ENCODE measurements at places on chromosomes 11 and 22. TPM values are rescaled to one million over a fixed set of nuclear protein-coding genes. Genes with fewer than 3 reads are reported as not detected.

The CLP1 gene
- 19.0 TPM for total RNA-seq

The DDTL gene
- total RNA-seq, result 3.0 TPM

The NCR3LG1 gene
- 16.8 TPM for total RNA-seq

The SMC1B gene
- not detected for total RNA-seq

The DEUP1 gene
- not detected for total RNA-seq

GRCh38 chr11:12532580-12532979, 141.6 kb upstream of the TEAD1 start:
- no peak for DNase-seq

GRCh38 chr11:20207781-20208621, 47.7 kb upstream of the DBX1 start:
- DNase-seq, result no peak

DNA sequence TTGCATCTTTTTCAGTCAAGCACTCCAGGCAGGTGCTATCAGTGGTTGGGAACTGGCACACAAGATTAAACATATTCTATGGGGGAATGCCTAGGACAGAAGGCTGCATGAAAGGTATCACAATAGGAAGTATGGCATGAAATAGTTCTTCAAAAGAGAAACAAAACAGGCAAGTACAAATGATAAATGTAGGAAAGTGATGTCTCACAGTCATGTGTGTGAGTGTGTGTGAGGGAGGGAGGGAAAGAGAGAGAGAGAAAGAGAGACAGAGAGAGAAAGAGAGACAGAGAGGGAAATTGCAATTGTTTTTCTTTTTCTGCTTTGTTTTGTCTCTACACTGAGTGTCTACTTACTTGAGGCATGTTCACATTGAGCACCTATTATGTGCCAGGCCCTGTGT, 456.3 kb downstream of the MIAT start:
- DNase-seq, result no peak

- DNase-seq, result no peak
Measured at GRCh38 chr11:12238420-12238819, 128.0 kb downstream of the MICAL2 start.

- no peak for DNase-seq
Measured at GRCh38 chr11:109034339-109034696, 369.4 kb downstream of the DDX10 start.

GRCh38 chr22:38843657-38844314, at the start of gene NPTXR:
Gene NPTXR (minus strand): TSS chr22:38844028.
- peak; percentile 16 for DNase-seq

- no peak for DNase-seq
Measured at GRCh38 chr11:1639666-1640065, 10.1 kb downstream of the KRTAP5-5 start.

GRCh38 chr11:107665018-107665417, 46.8 kb downstream of the SLN start:
- DNase-seq, result no peak

DNA sequence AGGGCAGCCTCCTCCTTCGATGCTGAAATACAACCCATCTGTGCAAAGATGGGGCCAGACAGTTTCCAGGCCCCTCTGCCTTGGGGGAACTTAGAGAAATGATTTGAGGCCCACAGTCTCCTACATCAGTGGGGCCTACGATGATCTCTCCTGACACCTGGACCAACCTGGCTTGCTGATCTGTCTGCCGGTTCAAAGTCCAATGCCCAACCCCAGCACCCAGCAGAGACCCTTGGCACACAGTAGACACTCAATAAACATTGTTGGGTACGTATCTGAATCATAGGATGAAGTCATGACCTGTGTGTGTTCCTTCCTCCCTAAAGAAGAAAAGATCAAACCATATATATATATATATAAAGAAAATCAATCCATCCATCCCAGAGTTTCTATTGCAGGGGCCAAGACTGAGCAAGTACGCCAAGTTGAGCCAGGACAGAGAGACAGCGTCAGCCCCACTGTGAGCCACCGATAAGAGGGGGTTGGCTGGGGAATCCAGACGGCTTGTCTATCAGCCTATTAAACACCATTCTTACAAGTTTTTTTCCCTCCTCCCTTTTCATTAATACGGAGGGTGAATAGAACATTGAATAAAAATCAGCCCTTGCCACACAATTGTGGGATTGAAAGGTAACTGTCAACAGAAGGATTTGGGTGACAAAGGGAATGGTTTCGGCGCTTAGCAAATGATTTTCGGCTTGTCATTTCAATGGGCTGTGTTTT, 244.1 kb downstream of the MN1 start:
- DNase-seq, result no peak

- peak; percentile 39 for DNase-seq
Measured at GRCh38 chr11:13289081-13289480, 11.5 kb downstream of the BMAL1 start.

- no peak for DNase-seq
Measured at GRCh38 chr11:111172321-111172862, 73.1 kb upstream of the POU2AF2 start.

DNA sequence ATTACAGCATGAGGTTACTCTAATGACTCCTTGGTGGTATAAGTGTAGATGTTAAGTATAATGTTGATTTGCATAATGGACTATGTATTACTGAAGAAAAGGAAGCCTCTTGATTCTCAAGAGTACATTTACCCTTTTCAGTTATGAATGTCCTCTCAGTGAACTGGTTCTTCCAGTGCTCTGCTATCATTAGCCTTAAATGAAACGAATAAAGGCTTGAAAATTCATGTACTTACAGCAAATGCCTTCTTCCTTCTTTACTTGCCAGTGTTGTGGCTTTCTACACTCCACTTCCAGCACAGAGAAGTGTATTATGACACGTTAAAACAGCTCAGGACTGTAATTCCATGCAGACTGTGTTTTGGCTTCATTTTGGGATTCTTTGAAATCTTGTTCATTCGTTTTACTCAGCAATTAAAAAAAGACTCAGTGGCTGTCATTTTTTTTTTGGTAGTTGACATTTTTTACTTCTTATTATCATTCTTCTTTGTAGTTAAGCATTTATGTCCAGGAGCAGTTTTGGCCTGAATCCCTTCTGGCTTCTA, 96.9 kb downstream of the MTMR3 start:
- DNase-seq, result peak; percentile 79

DNA sequence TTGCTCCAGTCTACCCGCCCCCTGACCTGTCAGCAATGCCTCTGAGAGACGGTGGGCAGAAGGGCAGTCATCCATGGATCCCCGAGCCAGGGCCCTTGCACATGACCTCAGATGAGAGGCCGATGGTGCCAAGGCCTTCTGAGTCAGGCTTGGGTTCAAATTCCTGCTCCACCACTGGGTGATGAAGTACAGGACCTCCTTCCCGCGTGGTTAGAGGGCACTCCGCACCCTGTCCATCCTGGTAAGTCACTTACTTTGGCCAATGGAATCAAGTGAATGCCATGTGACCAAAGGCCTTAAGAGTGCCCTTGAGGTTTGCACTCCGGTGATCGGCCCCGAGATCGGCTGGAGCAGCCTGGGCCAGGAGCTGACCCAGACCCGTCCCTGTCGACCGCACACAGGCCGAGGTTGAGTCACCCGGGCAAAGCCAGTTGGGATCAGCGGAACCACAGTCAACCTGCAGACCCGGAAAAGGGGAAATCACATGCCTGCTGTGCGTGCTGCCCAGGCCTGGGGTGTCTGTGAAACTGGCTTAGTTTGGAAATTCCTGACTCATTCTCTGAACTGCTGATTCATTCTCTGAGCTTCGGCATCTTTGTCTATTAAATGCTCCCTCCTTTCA, 48.9 kb downstream of the RTL6 start:
- DNase-seq, result peak; percentile 57

- DNase-seq, result no peak
Measured at GRCh38 chr22:28585324-28585723, 94.3 kb downstream of the TTC28 start.

DNA sequence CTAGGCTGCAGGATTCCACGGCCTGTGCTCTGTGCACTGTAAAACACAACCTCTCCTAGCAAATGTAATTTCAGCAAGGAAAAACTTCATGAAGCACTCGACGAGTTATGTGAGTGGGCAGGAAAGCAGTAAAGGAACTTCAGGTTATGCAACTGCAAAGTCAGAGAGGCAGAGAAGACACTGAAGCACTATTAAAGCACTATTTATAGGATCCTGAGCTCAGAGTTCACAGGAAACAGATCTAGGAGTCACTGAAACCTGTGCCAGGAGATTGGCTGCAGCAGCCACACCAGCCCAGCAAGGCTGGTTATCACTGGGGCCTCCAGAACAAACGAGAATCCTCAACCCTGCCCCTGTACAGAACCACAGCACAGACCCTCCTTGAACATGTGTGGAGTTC, 2.5 kb downstream of the SMIM35 start:
- DNase-seq, result peak; percentile 16

- peak; percentile 79 for DNase-seq
Measured at GRCh38 chr11:35288817-35289541, 130.4 kb downstream of the SLC1A2 start.

GRCh38 chr22:34769361-34769760, 296.6 kb upstream of the ISX start:
- no peak for DNase-seq

- DNase-seq, result no peak
Measured at GRCh38 chr11:108891143-108891542, 226.3 kb downstream of the DDX10 start.

GRCh38 chr11:120199613-120200012, 11.2 kb upstream of the OAF start:
- no peak for DNase-seq

- DNase-seq, result no peak
Measured at GRCh38 chr11:31127290-31127689, 242.2 kb downstream of the DCDC1 start.

DNA sequence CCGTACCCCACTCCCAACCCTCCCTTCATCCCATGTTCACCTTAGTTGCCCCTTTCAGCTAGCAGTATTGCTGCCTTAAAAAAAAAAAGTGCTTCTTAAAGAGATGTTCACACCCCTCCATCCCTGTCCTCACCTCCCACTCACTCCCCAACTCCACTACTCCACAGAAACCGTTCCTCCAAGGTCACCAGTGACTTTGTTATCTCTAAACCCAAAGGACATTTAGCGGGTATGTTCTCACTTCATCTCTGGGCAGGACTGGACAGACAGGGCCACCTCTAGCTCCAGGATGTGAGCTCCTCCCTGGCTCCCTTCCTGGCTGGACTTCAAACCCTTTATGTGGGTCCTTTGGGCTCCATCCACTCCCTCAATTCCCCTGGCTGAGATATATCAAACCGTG, 6.4 kb upstream of the RCOR2 start:
- DNase-seq, result no peak
